ENCODE measurements at places on chromosomes 7 and 10.

DNA sequence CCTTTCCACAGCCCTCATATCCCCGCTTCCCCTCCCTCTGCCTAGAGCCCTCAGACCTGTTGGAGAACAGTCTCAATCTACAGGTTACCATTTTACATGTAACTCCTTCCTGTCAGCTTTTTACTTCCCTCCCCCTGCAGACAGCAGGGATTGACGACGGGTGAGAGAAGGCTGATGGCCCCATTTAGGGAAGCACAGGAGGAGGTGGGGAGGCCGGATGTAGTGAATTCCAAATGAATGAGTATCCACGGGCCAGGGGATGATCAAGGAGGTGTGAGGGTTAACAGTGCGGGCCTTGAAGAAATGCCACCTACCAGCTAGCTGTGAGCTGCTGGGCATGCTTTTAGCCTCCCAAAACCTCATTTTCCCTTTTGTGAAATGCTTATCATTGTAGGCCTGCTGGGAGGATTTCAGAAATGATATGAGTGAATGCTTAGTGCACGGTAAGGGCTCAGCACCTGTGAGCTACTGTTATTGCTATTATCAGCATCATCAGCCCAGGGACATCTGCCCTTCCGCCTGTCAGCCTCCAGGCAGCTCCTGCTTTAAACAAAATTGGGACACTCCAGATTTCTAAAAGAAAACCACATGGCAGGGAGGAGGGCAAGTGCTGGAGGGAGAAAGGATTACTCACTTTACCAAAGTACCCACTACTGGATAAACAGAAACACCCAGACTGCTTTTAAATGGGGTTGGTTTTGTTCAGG, 6.5 kb upstream of the NANOS1 start:
- no peak for DNase-seq

GRCh38 chr7:122984021-122984420, 11.5 kb downstream of the TAS2R16 start:
- DNase-seq: no peak

- DNase-seq: no peak
These were observed 21.2 kb downstream of the ITGB8 start for GRCh38 chr7:20351901-20352300.

DNA sequence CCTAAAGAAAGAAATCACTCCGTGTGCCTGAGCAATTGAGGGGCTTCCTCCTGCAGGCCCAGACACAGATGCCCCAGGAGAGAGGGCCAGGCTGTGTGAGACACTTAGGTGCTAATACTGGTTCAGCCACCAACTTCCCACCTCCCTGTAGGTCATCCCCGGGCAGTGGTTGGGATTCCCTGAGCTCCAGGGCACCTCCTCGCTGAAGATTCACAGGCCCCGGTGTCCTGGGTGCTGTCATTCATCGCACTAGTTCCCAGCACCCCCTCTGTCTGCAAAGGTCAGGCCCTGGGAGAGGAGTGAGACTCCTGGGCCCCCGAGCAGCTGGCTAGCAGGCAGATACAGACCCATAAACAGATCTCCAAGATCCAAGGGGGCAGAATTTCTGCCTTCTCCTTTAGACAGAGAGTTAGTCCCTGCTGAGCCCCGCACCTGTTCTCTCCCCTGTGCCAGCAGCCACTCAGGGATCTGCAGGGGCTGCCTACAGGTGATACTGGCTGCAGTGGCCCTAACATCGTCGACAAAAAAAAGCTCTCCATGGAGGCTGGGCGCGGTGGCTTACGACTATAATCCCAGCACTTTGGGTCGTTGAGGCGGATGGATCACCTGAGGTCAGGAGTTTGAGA, 38.2 kb upstream of the GTF2I start:
- no peak for DNase-seq

DNA sequence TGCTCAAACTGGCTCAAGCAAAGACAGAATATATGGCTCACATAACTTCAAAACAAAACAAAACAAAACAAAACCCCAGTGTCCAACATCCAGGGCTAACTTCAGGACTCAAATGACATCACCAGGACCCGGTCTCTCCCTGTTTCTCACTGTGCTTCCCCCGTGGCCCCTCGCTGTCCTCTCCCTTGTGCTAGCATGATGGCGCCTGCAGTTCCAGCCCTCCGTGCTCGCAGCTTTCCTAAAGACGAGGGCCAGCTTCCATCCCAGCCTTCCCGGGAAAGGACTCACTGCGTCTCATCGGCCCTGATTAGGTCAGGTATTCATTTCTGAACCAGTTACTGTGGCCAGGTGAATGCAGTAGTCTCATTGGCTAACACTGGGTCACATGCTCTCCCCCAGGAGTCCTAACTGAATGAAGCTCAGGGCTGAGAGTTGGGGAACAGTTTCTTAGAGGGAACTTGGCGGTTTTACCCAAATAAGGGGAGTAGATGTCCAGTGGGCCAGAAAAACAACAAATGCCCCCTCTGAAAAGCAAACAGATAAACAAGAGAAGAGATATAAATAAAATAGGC, 33.0 kb upstream of the CTBP2 start:
- DNase-seq: no peak

DNA sequence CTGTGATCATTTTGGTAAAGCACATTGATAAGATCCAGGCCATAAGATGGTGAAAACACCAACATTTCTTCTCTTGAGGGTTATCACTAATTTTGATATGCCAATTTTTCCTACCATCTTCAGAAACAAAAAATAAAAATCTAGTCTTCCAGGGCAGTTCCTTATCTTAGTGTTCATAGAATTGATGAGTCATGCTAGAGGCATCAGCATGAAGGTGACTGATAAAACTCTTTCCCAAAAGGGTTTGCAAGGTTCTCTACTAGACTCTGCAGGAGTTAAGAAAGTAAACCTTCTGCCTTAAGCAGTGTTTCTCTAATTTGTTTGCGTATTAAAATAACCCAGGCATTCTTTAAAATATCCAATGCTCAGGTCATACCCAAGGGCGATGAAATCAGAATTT, 483.1 kb upstream of the CNTNAP2 start:
- DNase-seq: no peak

- no peak for DNase-seq
These were observed 1035.5 kb downstream of the LRMDA start for GRCh38 chr10:76466836-76467503.

DNA sequence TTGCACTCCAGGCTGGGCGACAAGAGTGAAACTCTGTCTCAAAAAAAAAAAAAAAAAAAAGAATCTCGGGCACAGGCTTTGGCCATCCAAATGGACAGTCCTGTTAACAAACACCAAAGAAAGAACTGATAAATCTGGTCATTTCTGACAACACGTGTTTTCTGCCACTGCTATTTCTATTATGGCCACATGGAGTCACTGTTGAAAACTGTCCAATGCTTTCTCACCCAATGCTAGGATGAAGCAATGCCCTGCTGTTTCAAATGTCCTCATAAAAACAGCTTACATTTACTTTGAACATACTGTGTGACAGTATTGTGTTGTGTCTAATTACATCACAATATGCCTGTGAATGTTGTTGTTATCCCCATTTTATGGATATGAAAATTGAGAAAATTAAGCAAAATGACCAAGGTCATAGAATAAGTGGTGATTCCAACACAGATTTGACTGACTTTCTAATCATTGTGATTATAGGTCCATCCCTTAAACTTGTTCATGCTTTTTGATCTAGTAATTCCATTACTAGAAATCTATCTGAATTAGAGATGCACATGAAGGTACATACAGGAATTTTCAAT, 19.9 kb upstream of the MAP3K8 start:
- DNase-seq: no peak

DNA sequence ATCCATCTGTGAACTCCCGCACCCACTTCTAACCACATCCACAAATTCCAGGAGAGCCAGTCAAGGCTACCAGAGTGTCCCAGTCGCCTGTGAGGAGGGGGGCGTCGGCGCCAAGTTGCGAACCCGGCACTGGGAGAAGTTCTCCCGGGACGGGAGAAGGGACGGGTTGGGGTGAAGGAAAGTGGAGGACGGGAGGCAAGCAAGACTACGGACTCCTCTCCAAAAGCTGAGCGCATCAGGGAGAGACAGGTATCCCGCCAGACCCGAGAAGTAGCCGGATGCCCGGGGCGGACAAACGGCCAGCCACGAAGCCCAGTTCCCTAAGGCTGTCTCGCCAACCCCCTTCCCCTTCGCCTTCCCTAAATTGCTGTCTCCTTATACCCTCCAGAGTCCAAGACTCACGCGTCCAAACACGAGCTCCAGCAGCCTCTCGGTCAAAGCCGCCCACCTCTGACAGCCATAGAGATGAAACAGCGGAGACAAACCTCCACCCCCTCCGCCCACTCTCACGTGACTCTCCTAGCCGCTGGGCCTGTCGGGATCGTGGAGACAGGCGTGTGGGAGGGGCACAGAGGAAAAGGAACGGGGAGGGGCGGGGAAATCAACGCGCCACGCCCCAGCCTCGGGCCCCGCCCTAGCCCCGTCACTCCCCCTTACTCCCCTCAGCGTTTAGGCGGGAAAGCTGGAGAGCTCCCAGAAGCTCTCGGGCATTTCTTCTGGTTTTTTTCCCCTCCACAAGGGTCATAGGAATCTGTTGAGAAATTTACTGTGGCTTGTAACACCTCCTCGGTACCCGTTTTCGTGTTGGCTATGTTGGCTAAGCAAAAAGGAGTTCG, at the start of gene MICU1:
TSS of gene MICU1 (minus strand) at position 472 of the 836 bp plus-strand sequence. CDS start 59,286 bp downstream, outside the sequence.
- peak; percentile 88 for DNase-seq

- DNase-seq: no peak
These were observed 471.4 kb downstream of the PLXDC2 start for GRCh38 chr10:20287586-20287985.

- DNase-seq: no peak
These were observed 7.7 kb downstream of the BBS9 start for GRCh38 chr7:33137103-33137502.

DNA sequence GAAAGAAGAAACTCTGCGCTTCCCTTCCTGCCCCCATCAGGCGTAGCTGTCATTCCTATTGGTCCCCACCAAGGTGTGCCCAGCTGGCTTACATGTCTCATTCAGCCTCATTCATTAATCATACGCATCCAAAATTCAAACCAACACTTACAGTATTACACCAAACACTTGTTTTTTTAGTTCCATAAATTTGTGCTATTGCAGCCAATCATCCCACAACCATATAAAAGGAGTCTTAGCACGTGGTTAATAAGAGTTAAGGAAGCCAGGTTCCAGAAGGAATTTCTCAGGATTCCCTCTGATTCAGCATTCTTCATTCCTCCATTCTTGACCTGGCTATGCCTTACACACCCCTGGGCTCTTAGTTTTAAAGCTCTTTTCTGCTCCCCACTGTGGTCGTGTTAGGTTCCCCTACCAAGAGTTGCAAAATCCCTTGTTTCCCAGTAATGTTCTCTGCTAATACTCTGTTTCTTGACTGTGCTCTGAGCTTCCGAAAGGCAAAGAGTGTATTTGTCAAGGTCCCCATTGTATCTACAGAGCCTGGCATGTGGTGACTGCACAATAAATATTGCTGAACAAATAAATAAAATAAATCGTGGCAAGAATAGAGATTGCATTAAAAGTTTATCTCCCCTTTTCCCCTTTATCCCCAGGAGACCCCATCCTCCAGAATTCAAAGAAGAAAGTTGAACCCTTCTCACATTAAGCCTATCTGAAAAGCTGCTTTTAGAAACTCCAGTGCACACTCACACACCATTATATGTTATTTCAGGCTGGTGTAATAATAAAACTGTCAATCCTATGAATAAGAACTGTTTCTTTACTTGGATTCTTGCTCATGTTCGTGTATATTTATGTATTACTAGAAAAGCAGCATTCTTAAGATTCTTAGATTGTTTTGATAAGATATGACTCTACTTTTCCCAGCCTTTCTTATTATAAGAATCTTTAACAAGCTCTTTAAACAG, 514.4 kb downstream of the INHBA start:
- DNase-seq: no peak

DNA sequence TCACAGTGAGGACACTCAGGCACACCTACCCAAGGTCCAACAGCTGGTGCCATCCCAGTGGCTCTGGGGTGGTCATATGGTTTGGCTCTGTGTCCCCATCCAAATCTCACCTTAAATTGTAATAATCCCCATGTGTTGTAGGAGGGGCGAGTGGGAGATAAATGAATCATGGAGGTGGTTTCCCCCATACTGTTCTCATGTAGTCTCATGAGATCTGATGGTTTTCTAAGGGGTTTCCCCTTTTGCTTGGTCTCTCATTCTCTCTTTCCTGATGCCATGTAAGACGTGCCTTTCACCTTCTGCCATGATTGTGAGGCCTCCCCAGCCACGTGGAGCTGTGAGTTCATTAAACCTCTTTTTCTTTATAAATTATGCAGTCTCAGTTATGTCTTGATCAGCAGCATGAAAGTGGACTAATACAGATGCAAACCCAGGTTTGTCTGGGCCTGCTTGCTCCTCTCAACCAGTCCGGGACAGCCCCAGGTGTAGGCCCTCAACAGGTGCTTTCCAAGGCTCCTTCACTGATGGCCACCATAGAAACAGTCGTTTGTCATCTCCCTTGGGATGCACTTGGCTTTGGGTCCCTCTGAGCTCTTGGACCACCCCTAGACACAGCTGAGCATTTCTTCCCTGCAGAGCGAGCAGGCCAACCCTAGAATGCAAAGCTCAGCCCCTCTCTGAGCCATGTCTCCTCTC, 101.3 kb upstream of the CTBP2 start:
- no peak for DNase-seq

GRCh38 chr10:47423476-47423875, 39.4 kb upstream of the ZNF488 start:
- DNase-seq: no peak

Data from stimulated activated CD8-positive, alpha-beta memory T cell treated with anti-CD3 and anti-CD28 coated beads, Interleukin-4, amount 100 ng/mL, for 1 hour (primary cell).